ENCODE measurements at places on chromosomes 1 and 21.

GRCh38 chr21:29951911-29952310 lies 12.1 kb upstream of the GRIK1 start:
- no peak for DNase-seq

GRCh38 chr1:112703706-112704105 lies 3.2 kb downstream of the RHOC start:
- no peak for DNase-seq

- DNase-seq = no peak
These were observed 132.7 kb downstream of the CCDC185 start for GRCh38 chr1:223525957-223526356.

- no peak for DNase-seq
These were observed 151.3 kb upstream of the COL6A1 start for GRCh38 chr21:45830221-45830640.

GRCh38 chr1:228293393-228293792 lies 85.5 kb downstream of the OBSCN start:
- DNase-seq = no peak

DNA sequence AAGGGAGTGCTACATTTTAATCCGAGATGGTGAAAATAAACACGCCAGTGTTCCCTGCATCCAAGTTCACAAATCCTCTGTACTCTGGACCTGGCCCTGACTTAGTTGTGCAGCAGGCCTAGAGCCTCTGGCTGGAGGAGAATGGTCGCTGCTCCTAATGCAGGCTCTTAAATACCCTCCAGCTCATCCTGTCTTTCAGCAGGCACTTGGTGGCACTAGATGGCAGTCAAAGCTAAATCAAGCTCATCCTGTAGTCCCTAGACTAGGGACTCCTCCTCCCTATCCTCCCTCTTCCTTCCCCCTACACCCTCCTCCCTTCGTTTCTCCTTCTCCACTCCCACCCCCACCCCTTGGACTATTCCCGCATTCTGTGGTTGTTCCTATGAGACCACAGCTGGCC lies 41.6 kb upstream of the MTR start:
- DNase-seq = peak; percentile 4

DNA sequence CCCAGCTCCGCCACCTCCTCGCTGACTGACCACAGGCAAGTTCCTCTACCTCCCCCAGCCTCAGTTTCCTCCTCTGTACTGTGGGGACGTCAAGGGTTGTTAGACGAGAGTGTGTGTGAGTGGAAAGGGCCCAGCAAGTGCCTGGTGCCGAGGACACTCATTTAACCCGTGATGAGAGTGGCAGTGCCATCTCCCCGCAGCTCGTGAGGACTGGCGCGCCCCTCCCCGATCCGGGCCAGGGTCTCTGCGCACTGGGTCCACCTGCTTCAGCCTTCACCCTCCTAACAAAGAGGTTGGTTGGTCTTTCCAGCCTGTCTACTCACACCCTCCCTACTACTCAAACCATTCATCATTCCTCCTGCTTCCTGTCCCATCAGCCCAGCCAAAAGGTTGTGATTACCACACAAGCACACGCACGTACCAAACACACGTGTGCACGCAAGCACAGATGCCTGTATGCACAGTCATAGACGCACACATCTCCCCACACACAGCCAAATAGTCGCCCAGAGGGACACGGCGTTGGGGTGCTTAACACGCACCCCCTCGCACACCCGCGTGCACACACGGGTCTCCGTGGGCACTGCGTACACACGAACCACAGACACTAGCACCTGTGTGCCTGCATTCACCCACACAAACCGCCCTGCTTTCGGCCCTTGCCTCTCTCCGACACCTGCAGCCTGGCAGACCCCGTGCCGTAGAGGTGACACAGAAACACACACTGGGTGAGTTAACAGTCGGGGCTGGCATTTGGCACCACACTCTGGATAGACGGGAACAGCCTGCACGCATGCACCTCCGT lies 39.3 kb downstream of the TAS1R2 start:
- DNase-seq = no peak

- DNase-seq = no peak
These were observed 27.1 kb downstream of the MRAP start for GRCh38 chr21:32325706-32326105.

GRCh38 chr1:184635347-184635979 lies 119.2 kb downstream of the EDEM3 start:
- DNase-seq = no peak

- DNase-seq = peak; percentile 53
These were observed 1.0 kb downstream of the MARCKSL1 start for GRCh38 chr1:32334864-32335534.

All from LHCN-M2 (cell line).